Body of pancreas (tissue), 4 donors: ENCODE measurements at places on chromosomes 16 and 17. TPM values are rescaled to one million over a fixed set of nuclear protein-coding genes. Genes with fewer than 3 reads are reported as not detected.

KRT24 gene
- total RNA-seq, result not detected

ABI3 gene
- total RNA-seq, result 4.9 TPM

GRCh38 chr17:50660042-50660886, 25.6 kb downstream of the ABCC3 start:
- no peak for DNase-seq
- no peaks in the 10 kb centered on the region for H3K36me3 ChIP-seq
- H3K27ac ChIP-seq, result peak overlapping the region; percentile 68
- no peak overlapping the region for H3K4me3 ChIP-seq

DNA sequence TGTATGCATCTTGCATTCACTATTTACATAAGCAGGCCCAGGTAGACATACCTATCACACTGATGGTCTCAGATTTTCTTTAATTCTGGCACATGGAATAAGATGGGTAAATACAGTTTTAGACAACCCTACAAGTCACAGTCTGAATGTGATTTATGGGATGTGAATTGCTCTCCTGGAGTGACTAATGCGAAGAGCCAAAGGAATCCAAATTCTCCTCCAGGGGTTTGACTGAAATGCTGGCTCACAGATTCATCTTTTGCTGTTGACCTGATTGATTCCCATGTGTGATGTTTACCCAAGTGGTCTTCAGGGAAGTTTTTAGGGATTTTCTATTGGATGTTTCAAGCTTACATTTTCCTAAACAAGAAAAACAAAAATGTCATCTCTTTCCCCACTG, 277.9 kb upstream of the MON1B start:
- H3K36me3 ChIP-seq, result no peaks in the 10 kb centered on the region
- no peaks in the 10 kb centered on the region for H3K27me3 ChIP-seq
- H3K4me1 ChIP-seq, result peaks cover 9% of the 10 kb centered on the region

DNA sequence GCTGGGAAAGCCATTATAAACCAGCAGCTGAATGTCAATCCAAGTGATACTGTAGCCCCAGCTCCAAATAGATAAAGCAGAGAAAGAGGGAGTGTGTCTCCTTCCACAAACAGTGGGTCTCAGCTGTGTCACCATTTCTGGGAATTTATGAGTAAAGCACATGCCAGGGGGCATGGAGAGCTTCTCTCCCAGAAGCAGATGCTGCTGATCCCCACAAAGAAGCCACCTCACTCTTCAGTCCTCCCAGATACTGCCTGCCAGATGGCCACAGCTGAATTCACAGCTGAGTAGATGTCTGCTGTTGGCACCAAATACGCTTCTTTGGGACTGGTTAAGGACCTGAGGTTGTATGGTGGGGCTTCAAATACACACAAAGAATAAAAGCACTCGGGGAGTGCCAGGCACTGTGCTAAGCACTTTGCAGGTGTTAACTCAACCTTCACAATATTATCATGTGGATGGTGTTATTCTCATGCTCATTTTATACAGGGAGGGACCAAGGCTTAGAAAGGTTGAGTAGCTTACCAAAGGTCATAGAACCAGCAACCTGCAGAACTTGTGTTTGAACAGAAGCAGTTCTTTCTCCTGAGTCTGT, 298.3 kb downstream of the CDH11 start:
- H3K36me3 ChIP-seq, result no peaks in the 10 kb centered on the region
- no peaks in the 10 kb centered on the region for H3K27me3 ChIP-seq
